Caki2 (cell line): ENCODE measurements at places on chromosomes 16 and 17.

- DNase-seq: no peak
These were observed 205.8 kb downstream of the CDH11 start for GRCh38 chr16:64916051-64916450.

GRCh38 chr17:14953405-14953804, 311.7 kb downstream of the PMP22 start:
- DNase-seq: no peak

DNA sequence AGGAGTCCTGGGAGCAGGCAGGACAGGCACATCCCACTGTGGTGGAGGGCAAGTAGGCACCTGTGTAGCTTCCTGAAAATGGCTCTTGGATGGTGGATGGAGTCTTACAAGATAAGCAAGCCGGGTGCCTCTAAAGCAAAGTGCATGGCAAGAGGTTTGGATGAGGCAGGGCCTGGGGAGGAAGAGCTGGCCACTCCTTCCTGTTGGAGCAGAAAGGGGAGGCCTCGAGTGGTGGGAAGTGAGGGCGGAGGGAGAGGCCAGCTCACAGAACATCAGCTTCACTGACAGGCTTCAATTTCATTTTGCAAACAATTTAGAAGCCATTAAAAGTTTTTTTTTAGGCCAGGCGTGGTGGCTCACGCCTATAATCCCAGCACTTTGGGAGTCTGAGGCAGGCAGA, 31.0 kb downstream of the CD300A start:
- DNase-seq: no peak

DNA sequence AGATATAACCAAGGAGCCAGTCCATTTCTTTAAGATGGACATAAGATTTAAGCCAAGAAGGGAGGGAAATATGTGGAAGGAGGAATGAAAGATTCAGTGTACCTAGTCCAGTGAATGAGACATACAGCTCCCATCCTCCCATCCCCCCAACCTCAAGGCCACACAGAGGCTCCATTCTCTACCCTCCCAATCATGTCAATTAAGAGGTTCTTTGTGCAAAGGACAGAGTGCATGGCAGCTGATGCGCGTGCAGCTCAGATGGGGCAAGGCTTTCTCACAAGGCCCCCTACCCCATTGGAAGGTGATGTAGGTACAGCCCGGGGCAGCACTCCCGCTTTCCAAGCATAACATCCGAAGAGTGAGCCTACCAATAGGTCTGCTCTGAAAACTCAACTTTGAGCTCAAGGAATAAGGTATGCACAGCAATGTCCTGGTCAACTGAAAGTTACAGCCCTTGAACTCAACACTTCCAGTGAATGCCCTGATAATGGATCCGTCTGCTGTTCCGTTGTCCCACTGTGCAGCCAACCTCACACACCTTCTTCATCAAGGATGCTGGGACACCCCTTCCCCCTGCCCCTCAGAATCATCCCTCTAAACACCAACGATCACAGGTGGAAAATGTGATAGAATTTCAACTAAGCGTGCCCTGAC, 458.1 kb downstream of the SOX9 start:
- DNase-seq: no peak

GRCh38 chr17:31511195-31511578, 119.7 kb downstream of the RAB11FIP4 start:
- no peak for DNase-seq

DNA sequence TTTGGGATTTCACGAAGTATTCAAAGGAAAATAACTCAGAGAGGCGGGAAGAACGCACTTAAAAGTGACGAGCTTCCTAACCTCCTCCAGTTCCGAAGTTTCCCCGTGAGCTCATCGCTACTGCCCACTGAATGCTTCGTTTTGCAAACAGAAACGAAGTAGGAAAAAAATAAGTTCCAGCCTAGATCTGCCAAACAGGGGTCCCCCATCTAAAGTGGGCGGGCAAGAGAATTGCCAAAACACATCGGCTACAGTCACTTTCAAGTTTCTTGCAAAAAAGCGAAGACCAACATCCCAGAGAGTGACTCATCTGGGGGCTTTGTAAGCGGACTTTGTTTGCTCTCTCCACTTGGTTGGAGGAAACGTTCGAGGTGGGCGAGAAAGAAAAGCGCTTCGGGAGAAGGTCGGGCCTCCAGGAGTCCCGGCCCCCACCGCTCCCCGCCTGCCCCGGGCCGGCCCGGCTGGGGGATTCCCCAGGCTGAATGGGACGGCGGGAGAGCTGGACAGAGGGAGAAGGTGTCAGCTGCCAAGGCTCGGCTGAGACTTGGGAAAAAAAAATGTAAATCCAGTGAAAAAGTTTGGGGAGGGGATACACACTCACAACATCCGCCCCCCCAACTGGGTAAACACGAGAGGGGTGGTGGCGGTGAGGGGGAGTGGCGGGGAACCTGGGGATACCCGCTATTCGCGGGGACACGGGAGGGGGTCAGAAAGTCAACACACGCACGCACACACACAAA, 1.0 kb downstream of the VEZF1 start:
- DNase-seq: peak; percentile 66

- peak; percentile 12 for DNase-seq
These were observed 100.6 kb downstream of the ZNF423 start for GRCh38 chr16:49755313-49755620.

DNA sequence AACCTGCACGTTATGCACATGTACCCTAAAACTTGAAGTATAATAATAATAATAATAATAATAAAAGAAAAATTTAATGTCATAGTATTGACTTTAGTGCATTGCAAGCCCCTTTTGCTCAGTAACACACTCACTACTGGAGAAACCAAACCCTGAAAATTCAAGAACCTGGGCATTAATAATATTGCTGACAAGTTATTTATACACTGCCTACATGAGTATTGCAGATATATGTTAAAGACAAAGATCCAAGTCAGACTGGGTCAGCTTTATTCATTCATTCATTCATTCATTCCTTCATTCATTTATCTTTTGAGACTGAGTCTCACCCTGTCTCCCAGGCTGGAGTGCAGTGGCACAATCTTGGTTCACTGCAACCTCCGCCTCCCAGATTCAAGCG, 1711.2 kb downstream of the TP53TG3F start:
- no peak for DNase-seq

DNA sequence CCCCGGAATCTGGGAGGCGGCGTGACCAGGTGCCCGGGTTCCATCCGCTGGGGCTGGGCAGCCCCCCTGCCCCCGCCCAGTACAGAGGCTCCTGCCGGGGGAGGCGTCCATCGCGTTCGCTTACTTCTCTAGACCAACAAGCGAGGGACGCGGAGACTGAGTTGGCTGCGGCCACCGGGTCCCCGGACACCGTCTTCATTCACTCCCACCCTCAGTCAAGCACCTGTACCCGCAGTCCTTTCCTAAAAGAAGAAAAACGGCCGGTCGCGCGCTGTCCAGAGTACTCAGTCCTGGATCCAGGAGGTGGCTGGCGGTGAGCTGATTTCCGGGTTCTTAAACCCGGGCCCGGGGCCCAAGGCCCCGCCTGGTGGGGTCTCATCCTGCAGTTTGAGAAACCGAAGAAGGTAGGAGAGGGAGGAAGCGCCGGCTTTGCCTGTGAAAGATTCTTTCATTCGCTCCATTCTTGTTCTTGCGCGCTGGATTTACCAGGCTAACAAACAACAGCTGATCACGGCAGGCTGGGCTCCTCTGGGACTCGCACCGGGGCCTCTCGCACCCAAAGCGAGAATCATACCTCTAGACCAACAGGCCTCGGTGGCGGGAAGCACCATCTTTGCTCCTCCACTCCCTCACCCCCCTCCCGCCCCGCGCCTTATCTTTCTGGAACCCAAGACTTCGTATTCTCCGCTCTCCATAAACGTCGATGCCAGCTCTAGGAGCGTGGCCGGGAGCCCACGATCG, 17.4 kb upstream of the OR1F1 start:
- DNase-seq: no peak

GRCh38 chr17:44872131-44872768, 24.6 kb downstream of the HIGD1B start:
- DNase-seq: no peak

DNA sequence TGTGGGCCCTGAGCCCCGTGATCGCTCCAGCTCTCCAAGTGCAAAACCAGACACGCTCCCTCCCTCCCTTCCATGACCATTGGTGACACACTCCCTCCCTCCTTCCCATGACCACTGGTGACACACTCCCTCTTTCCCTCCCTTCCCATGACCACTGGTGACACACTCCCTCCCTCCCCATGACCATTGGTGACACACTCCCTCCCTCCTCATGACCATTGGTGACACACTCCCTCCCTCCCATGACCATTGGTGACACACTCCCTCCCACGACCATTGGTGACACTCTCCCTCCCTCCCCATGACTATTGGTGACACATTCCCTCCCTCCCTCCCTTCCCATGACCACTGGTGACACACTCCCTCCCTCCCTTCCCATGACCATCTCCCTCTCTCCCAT, 56.3 kb downstream of the LMF1 start:
- DNase-seq: peak; percentile 61

DNA sequence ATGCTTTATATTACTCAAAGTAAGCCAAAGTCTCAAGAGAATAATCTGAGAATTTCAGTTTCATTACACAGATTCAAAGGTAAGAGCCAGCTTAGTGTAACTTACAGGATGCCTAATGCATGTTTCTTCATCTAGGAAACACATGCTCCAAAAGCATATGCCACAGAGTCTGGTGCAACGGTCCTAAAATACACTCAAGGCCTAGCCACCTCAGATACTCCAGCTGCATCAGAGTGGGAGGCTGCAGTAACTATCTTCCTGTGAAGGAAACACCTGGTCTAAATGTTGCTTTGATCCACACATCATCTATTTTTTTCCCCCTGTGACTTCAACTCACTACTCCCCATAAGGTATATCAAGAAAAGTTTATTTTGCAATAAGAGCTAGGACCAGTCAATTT, 51.6 kb upstream of the CORO6 start:
- no peak for DNase-seq

DNA sequence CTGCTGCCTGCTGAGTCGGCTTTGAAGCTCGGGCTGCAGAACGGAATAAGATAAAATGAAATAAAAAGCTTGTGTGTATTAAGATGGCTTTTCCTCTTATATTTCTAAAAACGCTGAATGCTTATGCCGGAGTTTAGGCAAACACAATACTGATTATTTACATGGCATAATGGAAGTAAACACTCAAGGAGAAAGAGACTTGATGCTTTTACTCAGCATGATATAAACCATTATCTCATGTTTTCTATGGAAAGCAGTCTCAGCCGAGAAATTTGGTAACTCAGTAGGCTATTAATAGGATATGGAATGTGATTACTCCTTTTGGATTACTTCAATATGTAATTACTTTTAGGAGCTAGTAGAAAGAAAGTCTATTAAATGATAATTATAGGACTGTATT, 153.3 kb downstream of the CDH11 start:
- DNase-seq: no peak

DNA sequence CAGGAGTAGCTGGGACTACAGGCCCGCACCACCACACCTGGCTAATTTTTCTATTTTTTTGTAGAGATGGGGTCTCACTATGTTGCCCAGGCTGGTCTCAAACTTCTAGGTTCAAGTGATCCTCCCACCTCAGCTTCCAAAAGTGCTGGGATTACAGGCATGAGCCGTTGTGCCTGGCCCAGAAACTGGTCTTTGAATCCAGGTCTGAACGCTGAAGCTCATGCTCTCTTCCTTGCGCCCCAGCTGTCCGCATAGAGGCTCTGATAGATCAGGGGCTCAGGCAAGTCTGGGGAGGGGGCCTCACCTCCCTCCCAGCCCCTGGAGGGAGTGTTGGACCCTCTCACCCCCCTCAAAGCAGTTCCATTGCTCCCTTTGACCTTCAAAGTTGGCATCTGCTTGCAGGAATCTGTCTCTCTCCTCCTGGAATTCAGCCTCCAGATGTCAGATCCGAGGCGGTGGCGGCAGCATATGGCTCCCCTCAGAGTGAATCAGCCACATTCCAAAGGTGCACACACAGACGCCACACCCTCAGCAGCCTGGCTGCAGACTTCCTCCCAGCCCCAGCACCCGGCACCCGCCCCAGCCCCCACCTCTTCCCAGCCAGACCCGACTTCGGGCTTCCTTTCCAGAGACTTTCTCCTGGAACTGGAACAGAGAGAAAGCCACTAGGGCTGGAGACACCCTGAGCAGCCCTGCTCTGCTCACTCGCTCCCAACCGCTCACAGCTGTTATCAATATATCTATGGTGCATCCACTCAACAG, 16.9 kb upstream of the GLIS2 start:
- peak; percentile 88 for DNase-seq

DNA sequence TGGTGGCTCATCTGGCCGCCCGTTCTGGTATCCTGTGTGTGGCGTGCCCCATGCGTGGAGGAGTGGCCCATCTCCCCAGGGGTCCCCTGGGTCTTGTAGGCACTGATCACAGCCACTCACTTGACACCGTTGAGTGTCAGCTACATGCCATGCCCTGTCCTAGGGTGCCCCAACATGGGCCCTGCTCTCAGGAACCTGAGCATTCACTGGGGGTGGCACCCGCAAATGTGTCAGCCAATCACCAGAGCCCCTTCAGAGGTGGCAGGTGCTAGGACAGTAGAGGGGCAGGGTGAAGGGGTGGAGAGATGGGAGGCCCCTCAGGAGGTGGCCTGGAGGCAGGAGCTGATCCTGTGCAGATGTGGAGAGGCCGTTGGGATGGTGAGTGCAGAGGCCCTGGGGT, 27.8 kb downstream of the CMIP start:
- DNase-seq: no peak

GRCh38 chr17:17176341-17176740, 29.8 kb downstream of the PLD6 start:
- no peak for DNase-seq

DNA sequence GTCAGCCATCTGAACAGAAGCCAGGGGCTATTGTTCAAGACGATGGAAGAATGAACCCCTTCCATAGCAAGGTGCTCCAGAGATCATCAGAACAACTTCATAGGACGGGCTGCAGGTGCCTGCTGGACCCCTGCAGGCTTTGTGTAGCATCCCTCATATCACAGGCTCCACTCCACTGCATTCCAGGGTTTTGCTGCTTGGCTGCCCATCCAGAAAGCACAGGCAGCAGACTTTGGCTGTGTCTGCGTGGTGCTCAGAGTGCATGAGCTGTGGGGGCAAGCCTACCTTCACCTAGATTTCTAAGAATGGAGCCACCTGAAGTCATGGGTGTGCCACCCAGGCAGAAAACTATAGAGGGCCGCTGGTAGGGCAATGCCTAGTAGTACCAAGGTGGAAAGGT, 93.9 kb upstream of the NLRP1 start:
- peak; percentile 33 for DNase-seq

GRCh38 chr16:11783319-11784037, 13.6 kb downstream of the ZC3H7A start:
- peak; percentile 60 for DNase-seq

DNA sequence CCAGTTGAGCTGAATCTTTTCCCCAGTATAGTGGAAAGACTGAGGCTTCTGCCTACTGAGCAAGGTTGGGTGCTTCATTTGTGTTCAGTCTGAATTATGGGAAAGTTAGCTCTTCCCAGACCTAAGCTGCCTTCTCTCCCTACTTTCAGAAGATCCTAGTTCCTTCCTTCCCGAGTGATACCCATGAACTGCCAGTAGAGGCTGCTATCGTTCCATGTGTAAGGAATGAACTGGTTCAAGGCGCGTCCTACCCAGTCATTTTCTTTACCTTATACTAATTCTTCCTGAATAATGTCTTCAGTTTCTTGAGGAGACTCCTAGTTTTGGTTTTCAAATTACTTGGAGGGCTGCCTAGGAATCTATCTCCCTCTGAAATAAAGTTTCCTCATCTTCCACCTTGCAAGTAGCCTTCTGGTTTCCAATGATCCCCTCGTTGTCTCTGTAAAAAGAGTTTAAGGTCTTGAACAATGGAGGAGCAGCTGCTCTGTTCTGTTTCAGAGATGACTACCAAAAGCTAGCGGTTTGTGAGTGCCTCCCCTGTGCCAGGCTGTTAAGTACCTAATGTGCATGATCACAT, 934 bp upstream of the AOC2 start:
- peak; percentile 69 for DNase-seq
